ENCODE measurements at places on chromosomes 12 and 14. TPM values are rescaled to one million over a fixed set of nuclear protein-coding genes. Genes with fewer than 3 reads are reported as not detected.
A peak's percentile ranks its signal among the peaks of the same experiment; 100 is the strongest.

MMP19 gene
- 0.89 TPM for total RNA-seq

DNA sequence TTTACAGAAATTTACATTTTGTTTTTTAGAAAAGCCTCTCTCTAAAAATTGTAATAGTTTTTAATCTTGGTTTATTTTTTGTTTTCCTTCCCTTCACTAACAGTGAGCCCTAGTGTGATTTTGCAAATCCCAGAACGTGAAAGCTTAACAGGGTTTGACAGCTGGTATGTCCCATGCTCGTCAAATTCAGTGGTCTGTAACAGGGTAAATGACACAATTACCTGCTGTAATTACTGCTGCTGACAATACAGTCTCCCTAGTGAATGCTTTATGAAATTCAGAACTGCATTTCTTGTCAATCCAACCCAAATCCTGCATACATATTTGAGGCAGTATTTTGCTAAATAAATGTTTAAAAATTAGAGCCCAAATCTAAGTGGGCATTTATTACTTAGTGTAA, 249.2 kb downstream of the NELL2 start:
- no peak overlapping the region for H3K27ac ChIP-seq
- H3K4me3 ChIP-seq = no peak overlapping the region
- peaks cover 4% of the 10 kb centered on the region for H3K4me1 ChIP-seq
- H3K27me3 ChIP-seq = no peaks in the 10 kb centered on the region
- peaks cover 33% of the 10 kb centered on the region for H3K36me3 ChIP-seq
- no peak for DNase-seq

GRCh38 chr12:132143336-132144071, 615 bp downstream of the DDX51 start:
- no peaks in the 10 kb centered on the region for H3K27me3 ChIP-seq
- peak overlapping the region; percentile 88 for H3K27ac ChIP-seq
- H3K36me3 ChIP-seq = peaks cover 6% of the 10 kb centered on the region
- DNase-seq = no peak

- no peaks in the 10 kb centered on the region for H3K27me3 ChIP-seq
- H3K36me3 ChIP-seq = peaks cover 38% of the 10 kb centered on the region
- no peak overlapping the region for H3K27ac ChIP-seq
- no peak for DNase-seq
Measured at GRCh38 chr12:50018154-50018553, 7.1 kb downstream of the RACGAP1 start.

DNA sequence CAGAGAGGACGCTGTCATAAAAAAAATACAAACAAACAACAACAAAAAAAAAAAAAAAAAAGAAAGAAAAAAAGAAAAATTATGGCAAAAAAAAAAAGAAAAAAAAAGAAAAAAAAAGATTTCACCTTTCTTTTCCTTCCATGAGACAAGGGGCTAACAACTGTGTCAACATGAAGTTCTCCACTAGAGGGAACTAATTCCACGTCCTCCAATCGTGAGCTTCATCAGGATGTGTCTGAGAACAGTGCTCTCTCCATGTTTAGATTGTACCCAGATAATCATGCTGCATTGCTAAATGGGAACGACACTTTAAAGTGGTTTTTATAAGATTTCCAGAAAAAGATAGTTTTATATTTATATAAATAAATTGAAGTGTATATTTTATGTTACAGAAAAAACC, 96.2 kb upstream of the PTPRB start:
- DNase-seq = no peak
- H3K4me1 ChIP-seq = no peaks in the 10 kb centered on the region

- no peak for DNase-seq
- H3K27ac ChIP-seq = no peak overlapping the region
- peaks cover 1% of the 10 kb centered on the region for H3K36me3 ChIP-seq
Measured at GRCh38 chr14:54603362-54603761, 36.4 kb downstream of the SAMD4A start.

PPM1A gene
- 45.8 TPM for total RNA-seq

CCDC196 gene
- not detected for total RNA-seq

GRCh38 chr14:23013054-23013748, 3.3 kb upstream of the C14orf93 start:
- H3K27ac ChIP-seq = no peak overlapping the region
- no peaks in the 10 kb centered on the region for H3K27me3 ChIP-seq
- DNase-seq = no peak
- H3K36me3 ChIP-seq = no peaks in the 10 kb centered on the region
- H3K4me3 ChIP-seq = no peak overlapping the region

All from activated naive CD8-positive, alpha-beta T cell treated with anti-CD3 and anti-CD28 coated beads, Interleukin-2, amount 10 ng/mL, durations not matched to agents 7 days and 5 days (primary cell).